ENCODE measurements at places on chromosomes 2 and 18. TPM values are rescaled to one million over a fixed set of nuclear protein-coding genes. Genes with fewer than 3 reads are reported as not detected.

- no peak for DNase-seq
These were observed 200.6 kb downstream of the CTIF start for GRCh38 chr18:48739266-48740067.

LRATD1 gene
- not detected for total RNA-seq

DNA sequence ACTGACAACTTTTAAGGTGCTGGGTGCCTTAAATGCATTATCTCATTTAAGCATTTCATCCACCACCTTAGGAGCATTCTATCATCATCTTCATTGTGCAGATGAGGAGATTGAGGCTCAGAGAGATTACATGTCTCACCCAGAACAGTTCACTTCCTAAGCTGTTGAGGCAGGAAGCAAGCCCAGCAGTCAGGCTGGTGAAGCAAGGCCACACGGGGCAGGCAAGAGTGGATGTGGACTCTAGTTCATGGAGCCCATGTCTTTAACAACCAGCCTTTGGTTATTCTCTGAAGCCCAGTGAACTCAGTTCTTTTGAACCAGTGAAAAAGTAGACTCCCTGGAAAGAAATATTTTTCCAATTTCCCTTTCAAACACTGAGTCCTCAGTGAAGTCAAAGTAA, 294.8 kb upstream of the MGAT5 start:
- DNase-seq: no peak

DNA sequence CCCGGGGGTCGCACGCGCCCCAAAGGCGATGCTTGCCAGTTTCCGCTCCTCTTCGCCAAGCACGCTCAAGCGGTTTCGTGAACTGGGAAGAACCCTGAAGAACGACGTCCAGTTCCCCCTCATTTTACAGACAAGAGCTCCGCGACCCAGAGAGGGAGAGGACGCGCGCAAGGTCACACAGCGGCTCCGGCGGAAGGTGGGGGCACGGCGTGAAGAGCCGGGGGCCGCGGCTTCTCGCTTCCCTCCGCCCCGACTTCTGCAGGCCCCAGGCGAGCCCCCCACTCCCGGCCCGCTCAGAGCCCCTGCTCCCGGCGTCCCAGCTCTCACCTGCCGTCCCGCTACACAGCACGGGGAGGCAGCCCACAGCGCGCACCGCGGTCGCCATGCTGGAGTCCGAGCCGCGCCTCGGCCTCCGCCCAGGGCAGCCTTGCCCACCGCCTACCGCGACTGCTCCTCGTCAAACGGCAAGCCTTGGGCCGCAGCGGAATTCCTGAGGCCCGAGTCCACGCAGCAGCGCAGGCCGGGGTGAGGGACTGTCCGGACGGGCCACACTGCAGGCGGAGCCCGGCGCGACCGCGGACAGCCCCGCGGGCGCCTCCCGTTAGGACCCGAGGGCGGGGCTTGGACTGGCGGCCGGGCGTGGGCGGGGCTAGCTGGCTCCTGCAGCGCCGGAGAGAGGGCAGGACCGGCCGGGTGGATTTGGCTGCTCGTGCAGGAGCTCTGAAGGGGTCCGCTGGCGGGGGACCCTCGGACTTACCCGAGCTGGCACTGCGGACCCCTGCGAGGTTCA, at the start of gene MRPS5:
Gene MRPS5, minus strand, starts transcription at position 402 of the 790 bp plus-strand sequence. Its CDS starts 17 bp downstream, at position 385.
- DNase-seq: peak; percentile 90

GRCh38 chr2:72414137-72414760, 266.6 kb upstream of the CYP26B1 start:
- no peak for DNase-seq

GRCh38 chr18:2540575-2540974, 30.7 kb downstream of the METTL4 start:
- DNase-seq: no peak

DNA sequence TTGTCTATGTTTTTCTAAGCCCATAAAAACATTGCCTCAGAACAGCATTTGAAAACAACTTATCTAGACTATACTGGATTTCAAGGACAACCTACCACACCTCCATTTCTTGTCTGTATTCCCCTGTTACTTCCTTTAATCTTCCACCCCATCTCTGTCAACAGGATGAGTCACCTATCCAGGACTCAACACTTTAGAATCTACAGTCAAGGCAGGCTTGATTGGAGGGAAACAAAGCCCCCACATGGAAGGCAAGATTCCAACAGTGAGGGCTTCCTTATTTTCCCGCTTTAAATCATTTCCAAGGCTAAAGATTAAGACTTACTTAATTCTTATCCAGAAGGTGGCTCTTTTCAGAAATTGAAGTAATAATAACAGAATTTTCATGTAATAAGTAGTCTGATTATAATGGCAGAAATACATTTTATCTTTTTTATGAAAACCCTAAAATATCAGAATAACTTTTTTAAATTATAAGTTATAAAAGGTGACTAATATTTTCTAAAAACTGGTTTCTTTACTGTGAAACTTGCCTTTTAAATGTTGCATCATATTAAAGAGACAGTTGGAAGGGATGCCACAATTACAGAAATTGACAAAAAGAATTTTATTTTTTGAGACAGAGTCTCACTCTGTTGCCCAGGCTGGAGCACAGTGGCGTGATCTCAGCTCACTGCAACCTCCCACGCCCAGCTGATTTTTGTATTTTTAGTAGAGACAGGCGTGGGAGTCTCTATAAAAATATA, 138.7 kb upstream of the CCDC150 start:
- no peak for DNase-seq
